IMR-90 (cell line): ENCODE measurements at places on chromosomes 11 and 22.

DNA sequence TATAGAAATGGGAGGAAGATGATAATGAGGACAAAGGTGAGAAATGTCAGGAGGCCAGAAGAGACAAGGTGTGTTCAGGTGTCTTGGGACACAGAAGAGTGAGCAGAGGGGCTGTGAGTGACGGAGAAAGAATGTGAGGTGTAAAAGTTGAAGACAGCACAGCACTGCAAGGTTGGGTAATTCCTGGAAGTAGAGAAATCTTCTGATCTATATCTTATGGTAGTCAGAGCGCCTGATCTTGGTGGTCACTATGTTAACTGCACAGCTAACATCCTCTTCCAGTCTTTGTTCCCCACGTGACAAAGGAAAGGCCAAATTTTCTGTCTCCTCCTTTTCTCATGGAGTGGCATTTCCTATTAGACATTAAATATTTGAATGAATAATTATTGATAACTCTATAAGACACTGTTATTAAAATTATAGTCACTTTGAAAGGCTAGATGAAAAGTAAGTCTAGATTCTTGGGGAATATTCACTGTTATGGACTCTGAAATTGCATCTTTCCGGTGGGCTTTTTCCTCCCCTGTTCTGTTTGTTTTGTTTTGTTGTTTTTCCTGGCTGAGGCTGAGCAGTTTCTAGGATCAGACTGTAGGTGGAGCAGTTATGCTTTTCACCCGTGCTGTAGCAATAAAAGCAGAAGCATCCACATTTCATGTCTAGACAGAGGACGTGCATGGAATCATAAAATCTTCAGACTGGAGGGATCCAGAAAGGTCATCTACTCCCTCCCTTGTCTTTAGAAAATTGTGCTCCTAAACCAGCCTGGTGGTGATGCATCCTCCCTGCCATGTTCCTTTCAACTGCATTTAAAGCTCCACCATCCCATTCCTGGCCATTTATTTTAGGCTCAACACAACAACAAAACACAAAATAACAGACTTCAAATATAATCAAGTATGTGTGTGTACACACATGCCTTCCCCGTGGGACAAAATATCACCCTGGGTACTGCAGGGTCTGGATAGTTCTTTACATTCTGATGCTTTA, 26.6 kb downstream of the SC5D start:
- DNase-seq: peak; percentile 56

GRCh38 chr22:29734838-29735237, 15.0 kb downstream of the CABP7 start:
- no peak for DNase-seq

DNA sequence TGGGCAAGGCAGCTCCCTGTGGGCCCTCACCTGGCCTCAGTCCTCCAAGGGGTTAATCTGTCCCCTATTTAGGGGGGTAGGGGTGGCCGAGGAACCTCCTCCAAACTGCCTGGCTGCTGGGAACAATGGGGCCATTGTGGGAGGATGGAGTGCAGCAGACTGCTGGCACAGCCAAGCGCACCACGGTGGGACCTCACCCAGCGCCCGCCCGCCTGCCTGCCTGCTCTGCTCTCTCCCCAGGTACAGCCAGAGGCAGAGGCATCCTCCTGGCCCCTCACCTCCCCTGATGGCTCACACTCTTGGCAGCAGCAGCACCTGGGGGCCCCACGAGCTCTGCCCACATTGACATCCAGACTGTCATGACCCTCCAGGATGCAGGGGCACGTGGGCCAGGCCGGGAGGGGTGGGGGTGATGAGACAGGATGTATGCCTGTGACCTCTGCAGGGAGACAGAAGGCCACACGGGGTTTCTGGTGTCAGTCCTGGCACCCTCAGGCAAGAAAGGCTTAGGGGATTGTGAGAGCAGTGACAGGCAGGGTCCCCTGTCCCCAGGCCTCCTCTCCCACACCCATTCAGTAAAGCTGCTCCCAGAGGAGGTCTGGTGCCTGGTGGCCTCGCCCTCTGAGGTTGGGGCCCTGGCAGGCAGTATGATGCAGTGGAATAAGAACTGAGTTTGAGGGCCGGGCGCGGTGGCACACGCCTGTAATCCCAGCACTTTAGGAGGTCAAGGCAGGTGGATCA, 11.4 kb downstream of the BCL9L start:
- no peak for DNase-seq

DNA sequence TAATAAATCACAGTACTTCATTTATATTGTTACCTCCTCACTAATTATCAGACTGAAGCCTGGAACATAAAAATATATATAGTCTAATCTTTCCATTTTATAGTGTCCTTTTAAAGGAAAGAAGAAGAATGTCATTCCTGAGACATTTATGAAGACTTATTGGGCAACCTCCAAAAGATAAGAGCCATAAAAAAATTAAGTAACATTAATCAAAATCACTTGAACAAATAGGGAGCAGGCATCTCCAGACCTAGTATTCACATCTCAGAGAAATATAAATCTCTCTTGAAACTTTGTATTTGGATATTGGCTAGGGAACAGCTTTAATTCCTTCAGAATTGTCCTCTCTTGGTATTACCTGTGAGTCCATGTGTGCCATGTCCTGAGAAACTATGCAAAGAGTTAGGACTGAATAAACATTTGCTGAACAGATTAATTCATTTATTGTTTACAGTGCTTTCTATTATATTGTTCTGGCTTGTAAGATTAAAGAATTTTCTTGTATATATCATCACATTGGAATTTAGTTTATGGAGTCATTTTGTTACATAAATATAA, 530.5 kb upstream of the LRRC4C start:
- DNase-seq: no peak

DNA sequence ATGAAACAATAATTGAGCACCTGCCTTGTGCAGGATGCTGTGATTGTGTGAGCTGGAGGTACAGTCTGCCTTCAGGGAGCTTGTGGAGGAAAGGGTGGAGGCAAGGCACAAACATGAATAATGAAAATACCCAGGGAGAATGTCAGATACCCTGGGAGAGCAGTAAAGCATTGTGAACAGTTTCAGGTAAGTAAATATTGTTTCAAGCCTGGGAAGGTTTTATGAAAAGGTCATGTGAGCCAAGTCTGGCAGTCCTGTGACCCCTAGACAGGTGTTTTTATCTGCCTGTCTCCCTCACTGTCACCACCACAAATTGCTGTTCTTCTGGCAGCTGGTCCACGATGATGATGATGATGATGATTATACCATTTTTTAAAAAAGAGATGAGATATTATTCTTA, 32.0 kb downstream of the SPECC1L start:
- DNase-seq: no peak

DNA sequence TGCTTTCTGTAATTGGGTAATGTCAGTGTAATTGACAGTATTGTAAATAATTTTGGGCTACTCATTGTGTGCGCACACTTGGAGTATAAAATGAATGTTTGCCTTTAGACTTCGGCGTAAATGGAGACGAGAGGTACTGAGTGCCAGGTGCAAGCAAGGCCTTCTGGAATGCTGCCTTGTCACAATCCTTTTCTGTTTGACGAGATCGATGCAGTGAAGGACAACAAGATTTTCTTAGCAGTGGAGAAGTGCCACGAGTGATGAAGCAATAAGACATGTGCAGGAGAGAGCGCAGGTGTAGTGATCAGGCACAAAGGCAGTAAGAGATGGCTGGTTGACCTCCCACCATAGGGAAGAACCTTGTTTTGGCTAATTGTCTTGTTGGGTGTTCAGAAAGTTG, 67.5 kb downstream of the DDX10 start:
- DNase-seq: no peak

DNA sequence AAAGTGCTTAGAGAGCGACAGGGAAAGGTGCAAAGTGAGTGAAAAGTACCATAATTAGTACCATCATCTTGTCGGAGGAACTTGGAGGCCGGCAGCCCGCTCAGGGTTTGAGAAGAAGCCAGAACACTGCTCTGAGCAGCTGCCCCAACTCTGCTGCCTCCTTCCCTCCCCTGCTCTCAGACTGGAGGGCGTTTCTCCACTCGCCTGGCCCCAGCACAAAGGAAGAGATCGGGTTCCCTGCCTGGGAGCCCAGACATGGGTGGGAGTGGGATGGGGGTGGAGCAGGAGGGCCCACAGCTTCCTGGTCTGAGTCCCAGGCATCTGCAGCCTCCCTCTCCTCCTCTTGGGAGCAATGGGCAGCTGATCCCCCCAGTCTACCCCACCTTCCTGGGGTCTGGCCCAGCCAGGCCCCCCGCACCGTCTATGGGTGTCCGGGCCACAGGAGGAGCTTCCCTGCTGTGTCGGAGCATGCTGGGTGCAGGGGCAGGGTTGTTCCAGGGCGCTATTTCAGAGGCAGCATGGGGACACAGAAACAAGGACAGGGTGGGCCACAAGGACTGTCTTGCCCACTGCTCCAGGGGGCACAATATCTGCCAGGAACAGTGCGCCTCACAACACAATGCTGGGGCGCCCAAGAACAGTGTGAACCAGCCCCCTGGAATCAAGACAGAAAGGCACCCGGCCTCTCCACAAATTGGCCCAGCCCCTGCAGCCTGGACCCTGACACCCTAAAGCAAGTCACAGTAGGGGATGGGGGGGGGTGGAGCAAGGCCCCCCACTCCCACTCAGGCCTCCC, 4.8 kb downstream of the LIF start:
- peak; percentile 69 for DNase-seq

- DNase-seq: no peak
Measured at GRCh38 chr22:49997932-49998717, 14.4 kb downstream of the IL17REL start.

DNA sequence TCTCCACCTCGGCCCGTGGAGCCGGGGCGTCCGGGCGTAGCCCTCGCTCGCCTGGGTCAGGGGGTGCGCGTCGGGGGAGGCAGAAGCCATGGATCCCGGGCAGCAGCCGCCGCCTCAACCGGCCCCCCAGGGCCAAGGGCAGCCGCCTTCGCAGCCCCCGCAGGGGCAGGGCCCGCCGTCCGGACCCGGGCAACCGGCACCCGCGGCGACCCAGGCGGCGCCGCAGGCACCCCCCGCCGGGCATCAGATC, 439 bp downstream of the YAP1 start:
- no peak for DNase-seq

DNA sequence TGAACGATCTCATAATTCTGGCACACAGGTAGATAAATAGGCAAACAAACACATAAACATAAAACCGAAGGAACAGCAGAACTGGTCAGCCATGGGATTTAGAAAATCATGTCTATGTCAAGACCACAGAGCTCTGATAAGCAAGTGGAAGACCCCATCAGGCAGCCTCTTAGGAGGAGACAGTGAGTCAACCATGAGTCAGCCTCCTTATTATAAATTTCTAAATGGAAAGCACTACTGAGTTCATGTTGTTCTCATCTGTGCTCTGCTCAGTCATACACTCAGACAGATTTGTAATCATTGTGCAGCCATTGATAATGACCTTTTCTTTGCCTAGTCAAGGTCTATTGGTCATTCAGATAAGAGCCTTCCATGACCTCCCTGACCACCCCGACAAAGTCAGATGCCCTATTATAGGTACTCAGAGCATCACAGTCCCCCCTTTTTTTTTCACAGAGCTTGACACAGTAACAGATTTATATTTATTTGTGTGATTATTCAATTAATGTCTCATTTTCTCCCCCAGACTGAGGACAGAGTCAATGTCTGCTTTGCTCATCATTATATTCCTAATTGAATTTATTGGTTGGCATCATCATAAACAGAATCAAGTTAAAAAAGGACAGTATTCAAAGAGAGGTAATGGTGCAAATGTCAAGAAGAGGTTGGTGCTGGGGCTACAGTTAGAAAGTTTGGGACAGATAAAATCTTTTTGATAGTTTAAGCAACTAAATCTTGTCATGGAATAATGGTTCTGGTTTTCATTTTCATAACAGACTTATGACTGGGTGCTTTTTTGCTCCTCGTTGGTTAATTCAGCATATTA, 579.7 kb upstream of the CCDC90B start:
- peak; percentile 49 for DNase-seq

DNA sequence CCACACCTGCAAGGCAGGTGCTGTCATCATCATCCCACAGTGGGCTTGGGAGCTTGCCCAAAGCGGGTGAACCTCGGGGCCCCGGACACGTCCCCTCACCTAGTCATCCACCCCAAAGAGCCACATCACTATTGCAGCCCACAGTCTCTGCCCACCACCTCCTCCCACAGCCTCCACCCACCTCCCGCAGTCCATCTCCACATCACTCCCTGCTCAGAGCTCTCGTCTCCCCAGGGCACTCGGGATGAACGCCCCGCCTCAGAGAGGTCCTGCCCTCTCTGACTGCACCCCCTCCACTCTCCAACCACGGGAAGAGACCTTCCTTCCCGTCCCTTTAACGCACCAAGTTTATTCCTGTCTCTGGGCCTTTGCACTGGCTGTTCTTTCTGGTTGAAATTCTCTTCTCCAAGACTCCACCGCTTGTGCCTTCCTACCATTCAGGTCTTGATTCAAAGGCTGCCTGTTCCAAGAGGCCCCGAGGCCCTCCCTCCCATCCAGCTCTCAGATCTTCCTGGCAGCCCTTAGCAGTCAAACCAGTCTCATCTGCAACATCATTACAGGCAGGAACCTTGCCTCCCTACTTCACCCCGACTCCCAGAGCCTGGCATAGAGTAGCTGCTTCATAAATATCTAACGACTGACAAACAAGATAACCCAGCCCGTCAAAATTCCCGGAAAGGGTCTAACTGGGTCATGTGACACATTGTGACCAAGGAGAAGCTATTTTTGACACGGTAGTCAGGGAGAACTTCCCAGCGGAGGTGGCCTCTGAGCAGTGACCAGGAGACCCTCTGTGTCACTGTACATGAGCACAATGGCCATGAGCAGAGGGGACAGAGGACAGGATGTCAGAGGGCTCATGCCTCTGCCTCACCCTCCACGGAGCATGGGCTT, 11.1 kb downstream of the KCNJ4 start:
- DNase-seq: no peak

- peak; percentile 37 for DNase-seq
Measured at GRCh38 chr11:122293296-122294023, 177.4 kb upstream of the BLID start.

DNA sequence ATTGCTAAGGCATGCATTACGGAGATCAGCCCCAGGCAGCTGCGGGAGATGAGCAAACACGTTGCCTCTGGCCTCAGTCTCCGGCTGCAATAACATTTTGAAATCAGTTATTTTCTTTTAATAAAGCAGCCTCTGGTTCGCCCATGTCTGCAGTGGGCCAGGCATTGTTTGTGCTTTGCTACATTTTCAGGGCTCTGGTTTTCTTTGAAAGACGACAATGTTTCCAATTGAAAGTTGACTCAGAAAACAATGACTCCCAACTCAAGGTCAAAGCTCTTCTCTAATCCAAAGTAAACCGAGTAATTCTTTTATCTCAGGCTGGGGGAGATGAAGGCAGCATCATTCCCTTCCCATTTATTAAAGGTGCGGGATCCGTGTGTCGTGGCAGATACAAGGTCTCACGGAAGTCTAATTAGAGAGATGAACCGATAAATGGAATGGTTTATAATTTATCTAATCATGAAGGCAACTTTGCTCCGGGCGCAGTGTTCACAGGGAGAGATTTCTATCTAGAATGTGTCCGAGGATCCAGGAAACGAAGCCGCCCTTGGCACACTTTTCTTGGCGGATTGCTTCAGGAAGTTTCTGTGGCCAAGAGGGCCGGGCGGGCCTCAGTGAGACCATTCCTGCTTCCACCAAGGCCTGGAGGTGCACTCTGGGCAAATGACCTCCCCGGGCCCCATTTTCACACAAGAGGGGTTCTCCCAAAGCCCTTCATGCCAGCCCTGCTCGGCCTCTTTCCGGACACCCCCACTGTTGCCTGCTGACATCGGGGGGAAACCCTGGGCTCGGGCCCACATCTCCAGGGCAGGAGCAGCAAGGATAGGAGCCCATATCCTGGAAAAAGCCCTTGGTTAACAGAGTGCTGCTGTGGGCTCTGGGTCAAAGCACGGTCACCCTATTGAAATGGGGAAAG, 811.4 kb downstream of the BRD1 start:
- no peak for DNase-seq

- no peak for DNase-seq
Measured at GRCh38 chr11:22927793-22928192, 67.5 kb upstream of the CCDC179 start.
